ENCODE measurements at places on chromosomes 5 and 9. TPM values are rescaled to one million over a fixed set of nuclear protein-coding genes. Genes with fewer than 3 reads are reported as not detected.
A peak's percentile ranks its signal among the peaks of the same experiment; 100 is the strongest.

The DMRT3 gene
- not detected for polyA plus RNA-seq

The MACROH2A1 gene
- polyA plus RNA-seq = 225 TPM

DNA sequence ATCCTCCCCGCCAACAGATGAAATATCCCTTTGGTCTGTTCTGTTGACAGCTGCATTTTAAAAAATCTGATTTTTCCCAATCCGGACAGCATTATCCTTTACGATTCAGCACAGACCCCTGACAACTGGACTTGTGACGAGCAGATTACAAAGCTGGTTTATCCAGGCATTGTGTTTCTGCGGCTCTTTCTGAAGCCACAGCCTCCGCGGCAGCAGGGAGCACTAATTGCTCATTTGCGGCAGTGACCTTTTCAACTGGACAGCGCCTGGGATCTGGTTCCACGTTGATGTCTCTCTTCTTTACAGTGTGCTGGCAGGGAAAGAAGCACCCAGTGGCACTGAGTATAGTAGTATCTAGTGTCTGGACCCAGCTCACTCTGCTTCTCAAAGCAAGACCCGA lies 351.2 kb downstream of the ZNF608 start:
- peak; percentile 47 for DNase-seq
- H3K4me3 ChIP-seq = no peak overlapping the region
- H3K27me3 ChIP-seq = no peaks in the 10 kb centered on the region
- H3K4me1 ChIP-seq = peaks cover 3% of the 10 kb centered on the region
- no peak overlapping the region for H3K27ac ChIP-seq

- peaks cover 59% of the 10 kb centered on the region for H3K4me1 ChIP-seq
- peak; percentile 93 for DNase-seq
- peaks cover 14% of the 10 kb centered on the region for H3K36me3 ChIP-seq
- no peaks in the 10 kb centered on the region for H3K27me3 ChIP-seq
- peak within 1 kb of the TSS; percentile 85 for H3K27ac ChIP-seq
Observed at GRCh38 chr5:148383564-148384379, at the start of gene FBXO38. Gene FBXO38 (plus strand): TSS chr5:148383958. CDS start chr5:148394777, 10,819 bp downstream.

DNA sequence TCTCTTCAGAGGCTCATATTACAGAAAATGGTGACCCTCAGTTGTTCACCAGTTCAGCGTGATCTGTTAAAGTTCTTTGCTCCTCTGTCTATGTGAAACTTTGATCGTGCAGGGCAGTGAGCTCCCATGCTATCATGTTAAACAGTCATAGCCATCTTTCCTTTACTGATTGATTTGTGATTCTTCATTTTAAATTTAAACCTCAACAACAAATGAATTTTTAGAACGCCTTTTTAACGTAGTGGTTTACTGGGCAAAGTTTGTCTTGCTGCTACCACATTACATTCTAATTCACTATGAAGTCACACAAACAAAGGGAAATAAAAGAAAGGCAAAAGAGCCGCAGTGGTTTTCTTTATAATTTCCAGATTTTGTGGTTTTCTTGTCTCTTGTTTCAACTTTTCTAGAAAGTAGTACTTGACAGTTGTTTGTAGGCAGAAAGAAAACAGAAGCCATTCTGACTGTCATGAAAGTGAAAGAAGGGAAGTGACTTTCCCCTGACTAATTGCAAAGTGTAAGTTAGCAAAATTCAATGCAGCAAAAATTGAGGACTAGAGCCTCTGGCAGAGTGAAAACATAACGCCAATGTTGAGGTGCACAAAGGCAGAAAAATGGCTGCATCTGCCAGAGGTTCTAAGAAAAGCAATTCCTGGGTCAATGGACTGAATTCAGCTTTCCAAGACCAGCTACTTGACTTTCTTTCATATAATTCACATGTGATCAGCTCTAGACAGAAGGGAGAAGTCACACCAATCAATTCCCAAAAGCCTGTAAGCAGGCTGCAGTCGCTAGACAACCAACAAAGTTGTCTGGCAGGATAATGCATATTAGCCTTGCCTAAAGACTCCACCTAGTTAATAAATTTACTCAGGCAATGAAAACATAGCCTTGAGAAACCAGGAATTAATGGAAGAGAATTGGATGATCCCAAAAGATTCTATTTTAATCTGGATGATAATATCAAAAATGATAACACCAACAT lies 7.1 kb upstream of the IFNA6 start:
- DNase-seq = no peak
- H3K27ac ChIP-seq = no peak overlapping the region
- no peaks in the 10 kb centered on the region for H3K36me3 ChIP-seq
- no peaks in the 10 kb centered on the region for H3K4me1 ChIP-seq
- H3K4me3 ChIP-seq = no peak overlapping the region
- H3K27me3 ChIP-seq = no peaks in the 10 kb centered on the region

GRCh38 chr5:31941151-31941755 lies 232.9 kb downstream of the GOLPH3 start:
- DNase-seq = no peak
- H3K4me1 ChIP-seq = peaks cover 3% of the 10 kb centered on the region
- no peaks in the 10 kb centered on the region for H3K36me3 ChIP-seq
- H3K27me3 ChIP-seq = no peaks in the 10 kb centered on the region
- H3K27ac ChIP-seq = no peak overlapping the region

DNA sequence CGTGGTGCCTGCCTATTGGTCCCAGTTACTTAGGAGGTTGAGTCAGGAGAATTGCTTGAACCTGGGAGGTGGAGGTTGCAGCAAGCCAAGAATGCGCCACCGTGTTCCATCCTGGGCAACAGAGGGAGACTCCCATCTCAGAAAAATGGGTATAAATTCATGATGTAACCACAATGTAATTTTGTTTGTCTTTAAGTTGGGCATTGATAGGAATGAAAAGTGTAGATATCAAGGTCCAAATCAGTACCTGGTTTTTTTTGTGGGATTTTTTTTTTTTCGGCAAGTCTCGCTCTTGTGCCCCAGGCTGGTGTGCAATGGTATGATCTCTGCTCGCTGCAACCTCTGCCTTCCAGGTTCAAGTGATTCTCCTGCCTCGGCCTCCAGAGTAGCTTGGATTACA lies 7.4 kb downstream of the NPM1 start:
- H3K27me3 ChIP-seq = no peaks in the 10 kb centered on the region
- no peak for DNase-seq
- no peaks in the 10 kb centered on the region for H3K36me3 ChIP-seq
- H3K4me3 ChIP-seq = no peak overlapping the region
- H3K4me1 ChIP-seq = peaks cover 39% of the 10 kb centered on the region

- no peak overlapping the region for H3K27ac ChIP-seq
- no peaks in the 10 kb centered on the region for H3K4me1 ChIP-seq
- no peaks in the 10 kb centered on the region for H3K36me3 ChIP-seq
- H3K4me3 ChIP-seq = no peak overlapping the region
- DNase-seq = no peak
Observed at GRCh38 chr9:129693741-129694140, 28.3 kb downstream of the PRRX2 start.

DNA sequence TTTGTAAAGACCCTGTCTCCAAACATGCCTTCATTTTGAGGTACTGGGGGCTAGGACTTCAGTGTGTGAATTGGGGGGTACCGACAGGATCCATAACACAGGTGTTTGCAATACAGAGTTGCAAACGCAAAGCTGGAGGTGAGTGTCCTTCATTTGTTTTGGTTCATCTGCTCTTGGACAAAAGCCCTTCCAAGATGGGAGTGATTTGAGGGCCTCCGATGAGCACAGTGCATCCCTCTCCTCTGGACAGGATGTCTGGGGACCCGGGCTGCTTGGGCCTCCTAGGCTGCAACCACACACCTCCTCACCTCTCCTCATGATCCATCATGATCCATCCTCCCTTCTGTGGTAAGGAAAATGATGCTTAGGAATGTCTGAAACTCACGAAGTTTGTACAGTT lies 23.8 kb downstream of the FGD3 start:
- no peaks in the 10 kb centered on the region for H3K4me1 ChIP-seq
- H3K27ac ChIP-seq = peak overlapping the region; percentile 35
- no peaks in the 10 kb centered on the region for H3K36me3 ChIP-seq
- DNase-seq = no peak
- no peaks in the 10 kb centered on the region for H3K27me3 ChIP-seq
- H3K4me3 ChIP-seq = no peak overlapping the region

DNA sequence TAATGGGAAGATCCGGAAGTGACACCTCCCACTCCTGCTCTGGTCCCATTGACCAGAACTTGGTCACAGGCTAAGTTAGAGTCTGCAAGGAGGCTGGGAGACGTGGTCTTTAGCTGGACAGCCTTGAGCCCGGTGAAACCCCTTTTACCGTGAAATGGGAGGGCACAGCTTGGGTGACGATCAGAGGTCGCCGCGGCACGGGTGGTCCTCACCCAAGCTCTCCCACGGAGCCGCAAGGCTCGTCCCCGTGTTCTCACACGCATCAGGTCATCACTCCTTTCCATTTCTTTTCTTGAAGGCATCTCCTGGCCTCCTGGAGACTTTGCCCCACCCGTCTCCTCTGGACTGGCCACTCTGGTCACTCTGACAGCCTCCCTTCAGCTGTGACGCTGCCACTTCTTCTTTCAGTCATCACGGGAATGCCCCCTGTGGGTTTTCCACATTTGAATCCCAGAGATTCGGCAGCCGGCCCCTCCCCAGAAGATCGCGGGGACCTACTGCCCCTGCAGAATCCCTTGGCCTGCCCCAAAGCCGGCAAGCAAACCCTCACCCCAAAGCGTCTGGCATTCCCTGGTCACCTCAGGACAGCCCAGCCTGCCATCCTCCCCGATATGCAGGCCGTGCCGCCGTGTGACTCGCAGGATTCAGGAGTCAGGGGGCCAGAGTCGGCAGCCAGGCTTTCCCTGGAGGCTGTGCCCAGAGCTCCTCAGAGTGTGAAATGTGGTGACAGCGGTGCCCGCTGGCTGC lies 18.9 kb upstream of the EGFL7 start:
- peaks cover 8% of the 10 kb centered on the region for H3K4me1 ChIP-seq
- no peaks in the 10 kb centered on the region for H3K27me3 ChIP-seq
- H3K4me3 ChIP-seq = peak overlapping the region; percentile 39
- peak overlapping the region; percentile 61 for H3K27ac ChIP-seq
- DNase-seq = no peak
- H3K36me3 ChIP-seq = no peaks in the 10 kb centered on the region

- no peak overlapping the region for H3K27ac ChIP-seq
- no peaks in the 10 kb centered on the region for H3K4me1 ChIP-seq
- H3K27me3 ChIP-seq = no peaks in the 10 kb centered on the region
- no peak overlapping the region for H3K4me3 ChIP-seq
Observed at GRCh38 chr5:8913522-8913921, 632.4 kb downstream of the SEMA5A start.

- H3K27me3 ChIP-seq = no peaks in the 10 kb centered on the region
- H3K27ac ChIP-seq = no peak overlapping the region
- no peaks in the 10 kb centered on the region for H3K36me3 ChIP-seq
- no peak for DNase-seq
- H3K4me3 ChIP-seq = no peak overlapping the region
- H3K4me1 ChIP-seq = no peaks in the 10 kb centered on the region
Observed at GRCh38 chr9:137716694-137717287, 98.0 kb downstream of the EHMT1 start.

Data from left lung (tissue), 14 donors.